ENCODE measurements at places on chromosomes 2 and 18. TPM values are rescaled to one million over a fixed set of nuclear protein-coding genes. Genes with fewer than 3 reads are reported as not detected.

GRCh38 chr2:133148187-133148586 is 420.1 kb downstream of the NCKAP5 start:
- DNase-seq, result no peak
- no peak overlapping the region for H3K27ac ChIP-seq
- no peak overlapping the region for H3K4me3 ChIP-seq
- H3K36me3 ChIP-seq, result no peaks in the 10 kb centered on the region
- H3K4me1 ChIP-seq, result no peaks in the 10 kb centered on the region

Gene EIF4E2
- 58.4 TPM for total RNA-seq

DNA sequence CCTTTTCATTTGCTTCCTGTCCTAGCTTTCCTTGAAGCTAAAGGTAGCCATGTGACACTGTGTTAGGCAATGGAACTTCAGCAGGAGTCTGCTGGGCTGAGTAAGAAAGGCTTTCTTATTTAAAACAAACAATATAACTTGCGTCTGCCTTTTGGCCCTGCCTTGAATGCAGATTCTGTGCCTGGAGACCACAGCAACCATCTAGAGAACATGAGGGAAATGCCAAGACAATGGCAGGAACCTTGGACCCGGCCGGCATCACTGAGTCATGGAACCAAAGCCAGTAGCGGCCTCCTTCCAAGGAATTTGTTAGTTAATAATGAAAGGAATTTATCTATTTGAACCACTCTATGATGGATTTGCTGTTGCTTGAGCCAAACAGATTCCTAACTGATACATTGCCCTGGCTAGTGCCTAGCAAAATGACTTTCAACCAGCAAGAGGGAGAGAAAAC is 207.5 kb upstream of the EPHA4 start:
- peak; percentile 69 for DNase-seq
- H3K4me3 ChIP-seq, result no peak overlapping the region
- peaks cover 7% of the 10 kb centered on the region for H3K4me1 ChIP-seq
- H3K27me3 ChIP-seq, result no peaks in the 10 kb centered on the region
- no peak overlapping the region for H3K27ac ChIP-seq

Gene ASXL3
- 4.3 TPM for total RNA-seq

- no peaks in the 10 kb centered on the region for H3K4me1 ChIP-seq
- H3K27me3 ChIP-seq, result no peaks in the 10 kb centered on the region
- no peak overlapping the region for H3K27ac ChIP-seq
- no peaks in the 10 kb centered on the region for H3K36me3 ChIP-seq
- DNase-seq, result peak; percentile 17
Measured at GRCh38 chr2:232350804-232351685, 27.5 kb upstream of the ALPP start.

GRCh38 chr18:63107171-63107845 is 212.3 kb downstream of the BCL2 start:
- no peak overlapping the region for H3K27ac ChIP-seq
- no peaks in the 10 kb centered on the region for H3K27me3 ChIP-seq
- H3K36me3 ChIP-seq, result no peaks in the 10 kb centered on the region
- peaks cover 2% of the 10 kb centered on the region for H3K4me1 ChIP-seq
- no peak for DNase-seq
- H3K4me3 ChIP-seq, result no peak overlapping the region

- peak overlapping the region; percentile 45 for H3K27ac ChIP-seq
- peaks cover 7% of the 10 kb centered on the region for H3K4me1 ChIP-seq
- H3K4me3 ChIP-seq, result no peak overlapping the region
Measured at GRCh38 chr2:74205596-74205995, 7.2 kb downstream of the MTHFD2 start.

- no peak overlapping the region for H3K4me3 ChIP-seq
- no peaks in the 10 kb centered on the region for H3K36me3 ChIP-seq
- H3K27me3 ChIP-seq, result no peaks in the 10 kb centered on the region
- DNase-seq, result no peak
- H3K4me1 ChIP-seq, result no peaks in the 10 kb centered on the region
- no peak overlapping the region for H3K27ac ChIP-seq
Measured at GRCh38 chr2:215811409-215812345, 201.7 kb downstream of the MREG start.

Gene NAB1
- total RNA-seq, result 67.8 TPM

GRCh38 chr2:69298261-69298660 is 88.8 kb downstream of the GFPT1 start:
- no peaks in the 10 kb centered on the region for H3K36me3 ChIP-seq
- H3K27ac ChIP-seq, result no peak overlapping the region
- H3K4me1 ChIP-seq, result no peaks in the 10 kb centered on the region
- H3K27me3 ChIP-seq, result no peaks in the 10 kb centered on the region
- no peak for DNase-seq

GRCh38 chr18:47036298-47036874 is 965 bp upstream of the ELOA2 start:
- no peaks in the 10 kb centered on the region for H3K27me3 ChIP-seq
- H3K36me3 ChIP-seq, result no peaks in the 10 kb centered on the region
- H3K4me1 ChIP-seq, result no peaks in the 10 kb centered on the region
- H3K27ac ChIP-seq, result no peak overlapping the region
- no peak overlapping the region for H3K4me3 ChIP-seq

Gene IRS1
- total RNA-seq, result 13.8 TPM

Gene MC2R
- total RNA-seq, result not detected

DNA sequence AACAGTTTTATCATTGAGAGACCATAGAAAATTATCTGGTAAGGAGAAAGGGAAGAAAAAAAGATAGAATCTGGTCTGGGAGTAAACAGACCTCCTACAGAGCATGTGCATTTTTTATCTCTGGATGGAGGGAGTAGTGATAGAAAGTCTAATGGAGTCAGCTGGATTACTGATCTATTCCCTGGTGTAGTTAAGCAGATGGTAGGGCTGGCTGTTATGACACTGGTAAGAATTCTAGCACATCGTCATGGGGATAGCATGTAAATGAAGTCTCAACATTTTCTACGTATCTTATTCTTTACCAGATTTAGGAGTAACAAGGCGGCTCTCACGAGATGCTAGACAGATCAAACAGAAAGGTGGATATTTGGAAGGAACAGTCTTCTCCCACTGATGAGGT is 407.4 kb downstream of the NRXN1 start:
- DNase-seq, result no peak
- H3K36me3 ChIP-seq, result no peaks in the 10 kb centered on the region
- H3K4me1 ChIP-seq, result no peaks in the 10 kb centered on the region
- H3K27me3 ChIP-seq, result no peaks in the 10 kb centered on the region

GRCh38 chr2:197786010-197786877 is 1.1 kb upstream of the BOLL start:
- H3K4me1 ChIP-seq, result no peaks in the 10 kb centered on the region
- no peaks in the 10 kb centered on the region for H3K27me3 ChIP-seq
- no peaks in the 10 kb centered on the region for H3K36me3 ChIP-seq
- DNase-seq, result peak; percentile 51

Gene CYP26B1
- total RNA-seq, result 12.9 TPM

DNA sequence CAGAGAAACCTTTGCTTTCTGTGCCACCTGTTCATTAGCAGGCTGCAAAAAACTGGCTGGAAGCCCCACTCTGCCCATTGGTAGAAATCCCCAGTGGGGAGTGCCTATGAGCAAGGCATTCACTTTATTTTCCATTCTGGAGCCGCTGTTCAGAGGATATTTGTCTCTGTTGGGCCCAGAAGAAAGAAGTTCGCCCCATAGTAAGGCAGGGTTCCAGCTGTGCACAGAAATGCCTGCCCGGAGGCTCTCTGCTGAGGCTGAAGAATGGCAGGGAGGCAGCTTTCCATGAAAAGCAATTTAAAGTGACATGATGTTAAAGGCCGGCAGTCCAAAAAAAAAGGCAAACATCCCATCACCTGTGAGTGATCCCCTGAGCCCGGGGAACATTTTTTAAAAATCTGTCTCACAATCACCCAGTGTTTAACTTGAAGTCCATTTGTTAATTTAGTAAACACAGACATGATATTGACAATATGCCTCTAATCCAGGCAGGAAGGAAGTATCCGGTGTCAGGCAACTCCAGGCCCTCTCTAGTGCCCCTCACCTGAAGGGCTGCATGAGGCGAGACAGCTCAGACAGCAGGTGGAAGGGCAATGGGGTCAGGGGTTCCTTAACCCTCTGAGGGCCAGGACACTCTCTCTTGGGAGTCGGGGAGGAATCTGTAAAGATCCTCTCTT is 265.1 kb upstream of the SIX2 start:
- H3K36me3 ChIP-seq, result no peaks in the 10 kb centered on the region
- peaks cover 4% of the 10 kb centered on the region for H3K4me1 ChIP-seq
- no peak for DNase-seq
- H3K27me3 ChIP-seq, result no peaks in the 10 kb centered on the region
- H3K4me3 ChIP-seq, result no peak overlapping the region
- H3K27ac ChIP-seq, result peak overlapping the region; percentile 56

GRCh38 chr2:64857581-64858471 is 131.4 kb upstream of the SLC1A4 start:
- H3K4me3 ChIP-seq, result no peak overlapping the region
- H3K36me3 ChIP-seq, result no peaks in the 10 kb centered on the region
- peak; percentile 87 for DNase-seq
- H3K4me1 ChIP-seq, result no peaks in the 10 kb centered on the region
- peak overlapping the region; percentile 68 for H3K27ac ChIP-seq

- H3K36me3 ChIP-seq, result peaks cover 4% of the 10 kb centered on the region
- no peak overlapping the region for H3K27ac ChIP-seq
- no peak for DNase-seq
- H3K4me3 ChIP-seq, result no peak overlapping the region
Measured at GRCh38 chr2:36404754-36405153, 49.2 kb downstream of the CRIM1 start.

GRCh38 chr2:172677363-172677762 is 58.3 kb upstream of the RAPGEF4 start:
- H3K27me3 ChIP-seq, result no peaks in the 10 kb centered on the region
- no peak overlapping the region for H3K4me3 ChIP-seq
- H3K36me3 ChIP-seq, result no peaks in the 10 kb centered on the region
- DNase-seq, result no peak

GRCh38 chr2:241724975-241725870 is 9.2 kb upstream of the D2HGDH start:
- peaks cover 2% of the 10 kb centered on the region for H3K36me3 ChIP-seq
- H3K27ac ChIP-seq, result no peak overlapping the region
- no peak overlapping the region for H3K4me3 ChIP-seq
- H3K4me1 ChIP-seq, result no peaks in the 10 kb centered on the region
